Activated CD8-positive, alpha-beta memory T cell treated with anti-CD3 and anti-CD28 coated beads for 1 hour (primary cell): ENCODE measurements at places on chromosomes 4 and X.

GRCh38 chrX:16075087-16075486 is 48.3 kb upstream of the GRPR start:
- no peak for DNase-seq

- DNase-seq = no peak
These were observed 6.8 kb downstream of the ANXA5 start for GRCh38 chr4:121690001-121690400.

DNA sequence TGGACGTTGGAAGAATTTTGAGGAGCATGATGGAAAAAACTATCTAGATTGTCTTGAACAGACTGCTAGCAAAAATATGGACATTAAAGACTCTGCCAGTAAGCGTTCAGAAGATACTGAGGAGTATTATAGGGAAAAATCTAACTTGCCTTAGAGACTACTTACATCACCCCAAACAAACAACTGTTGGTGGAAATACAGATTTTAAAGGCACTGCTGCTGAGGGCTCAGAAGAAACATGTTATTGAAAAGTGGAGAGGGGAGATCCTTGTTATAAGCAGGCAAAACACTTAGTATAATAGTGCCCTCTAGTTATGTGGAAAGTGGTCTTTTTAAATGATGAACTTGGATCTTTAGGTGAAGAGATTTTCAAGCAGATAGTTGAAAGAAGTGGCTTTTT is 29.2 kb downstream of the MAD2L1 start:
- no peak for DNase-seq

DNA sequence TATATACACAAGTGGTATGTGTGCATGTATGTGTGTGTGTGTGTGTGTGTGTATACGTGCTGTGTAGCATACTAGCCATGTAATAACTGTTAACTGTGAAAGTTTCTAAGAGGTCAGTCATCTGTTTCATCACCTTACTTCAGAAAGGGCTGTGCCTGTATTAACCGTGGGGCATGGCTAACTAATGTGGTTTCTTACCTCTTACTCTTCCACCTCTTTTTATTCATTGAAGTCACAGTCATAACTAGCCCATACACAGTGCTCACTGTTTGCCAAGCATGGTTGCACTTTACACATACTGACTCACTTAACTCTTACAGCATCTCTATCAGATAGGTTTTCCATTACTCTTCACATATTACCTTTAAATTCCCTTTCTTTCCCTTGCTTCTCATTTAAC is 23.7 kb upstream of the LRAT start:
- DNase-seq = no peak

- no peak for DNase-seq
These were observed 46.1 kb upstream of the HCCS start for GRCh38 chrX:11064851-11065600.

DNA sequence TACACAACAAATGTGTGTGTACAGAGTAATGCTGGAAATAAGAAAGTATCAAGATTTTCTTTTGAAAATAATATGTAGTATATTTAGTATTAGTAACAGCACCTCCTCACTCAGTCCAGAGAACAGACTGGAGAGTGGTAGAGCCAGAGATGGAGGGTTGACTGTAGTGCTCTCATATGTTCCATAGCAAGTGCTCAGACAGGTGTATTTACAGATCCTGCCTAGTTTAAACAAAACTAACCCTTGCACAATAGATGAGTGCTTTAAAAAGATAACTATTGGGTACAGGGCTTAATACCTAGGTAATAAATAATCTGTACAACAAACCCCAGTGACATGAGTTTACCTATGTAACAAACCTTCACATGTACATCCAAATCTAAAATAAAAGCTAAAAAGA is 381.0 kb upstream of the EMCN start:
- no peak for DNase-seq

- DNase-seq = no peak
These were observed 198.6 kb upstream of the S100G start for GRCh38 chrX:16451334-16451733.

- no peak for DNase-seq
These were observed 14.3 kb upstream of the TDO2 start for GRCh38 chr4:155889031-155889793.

- no peak for DNase-seq
These were observed 510.6 kb upstream of the CNKSR2 start for GRCh38 chrX:20863649-20864048.

DNA sequence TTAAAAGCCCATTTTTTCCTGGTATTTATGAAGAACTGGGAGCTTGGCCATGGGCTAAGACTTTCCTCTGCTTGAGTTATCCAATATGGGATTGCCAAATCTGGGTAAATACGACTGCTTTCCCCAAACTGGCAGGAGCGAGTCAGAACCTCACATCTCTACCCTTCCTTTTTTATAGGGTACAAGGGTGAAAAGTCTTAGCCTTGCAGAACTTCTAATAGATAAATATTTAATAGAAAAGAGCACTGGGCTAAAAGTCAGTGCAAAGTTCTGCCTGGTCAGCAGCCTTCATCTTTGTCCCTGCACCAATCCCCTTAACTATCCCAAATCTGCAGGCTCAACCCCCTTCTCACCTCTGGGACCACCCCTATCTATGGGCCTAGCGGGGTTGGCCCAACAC is 61.6 kb upstream of the ACSL1 start:
- DNase-seq = no peak

- DNase-seq = no peak
These were observed 5.9 kb downstream of the ANXA10 start for GRCh38 chr4:168098248-168098717.

DNA sequence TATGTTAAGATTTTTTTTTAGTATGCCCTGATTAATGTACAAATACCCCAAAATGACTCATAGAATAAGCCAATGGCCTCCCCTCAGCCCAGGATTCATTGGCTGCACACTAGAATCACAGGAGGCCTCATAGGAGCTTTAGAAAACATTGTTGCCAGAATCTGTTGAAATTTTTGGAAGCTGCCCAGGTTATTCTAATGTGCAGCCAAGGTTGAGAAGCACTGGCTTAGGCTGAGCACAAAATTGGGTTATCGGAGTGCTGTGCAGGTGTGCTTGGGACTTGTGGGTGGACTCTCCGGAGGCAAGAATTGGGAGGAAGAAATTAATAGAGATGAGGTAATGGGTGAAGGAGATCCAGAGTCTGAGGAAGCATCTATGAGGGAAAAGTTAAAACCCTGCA is 41.3 kb upstream of the VCX start:
- DNase-seq = no peak

- DNase-seq = no peak
These were observed 9.9 kb upstream of the PRSS48 start for GRCh38 chr4:151267104-151267503.

GRCh38 chrX:153381684-153382532 is 19.2 kb downstream of the PNMA6E start:
- no peak for DNase-seq

DNA sequence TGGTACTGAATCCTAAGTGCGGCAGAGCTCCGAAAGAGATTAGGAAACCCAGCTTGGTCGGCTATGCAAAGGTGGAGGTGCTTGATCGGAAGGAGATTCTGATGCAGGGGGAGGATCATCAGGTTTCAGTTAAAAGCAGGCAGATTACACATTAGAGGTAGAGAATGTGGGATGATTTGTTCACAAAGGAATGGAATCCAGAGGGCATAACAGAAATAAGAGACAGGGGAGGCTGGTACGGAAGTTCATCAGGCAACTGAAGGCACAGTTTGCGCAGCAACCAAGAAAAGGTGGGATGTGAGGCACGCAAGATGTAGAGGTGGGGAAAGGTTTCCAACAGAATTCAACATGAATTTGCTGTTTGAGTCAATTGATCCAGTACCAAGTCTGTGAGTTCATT is 424 bp upstream of the ZNF330 start:
- DNase-seq = no peak

DNA sequence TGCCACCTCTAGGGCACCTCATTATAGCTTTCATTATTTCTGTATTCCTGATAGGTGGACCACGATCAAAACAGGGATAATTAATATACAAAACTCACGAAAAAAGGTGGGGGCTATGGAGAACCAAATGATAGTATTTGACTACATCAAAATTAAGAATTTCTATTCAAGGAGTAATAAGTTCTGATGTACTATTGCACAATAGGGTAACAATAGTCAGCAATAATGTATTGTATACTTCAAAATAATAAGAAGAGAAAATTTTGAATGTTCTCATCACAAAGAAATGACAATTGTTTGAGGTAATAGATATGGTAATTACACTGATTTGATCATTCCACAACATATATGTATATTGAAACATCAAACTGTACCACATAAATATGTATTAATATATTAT is 327.3 kb upstream of the TRAM1L1 start:
- DNase-seq = no peak

DNA sequence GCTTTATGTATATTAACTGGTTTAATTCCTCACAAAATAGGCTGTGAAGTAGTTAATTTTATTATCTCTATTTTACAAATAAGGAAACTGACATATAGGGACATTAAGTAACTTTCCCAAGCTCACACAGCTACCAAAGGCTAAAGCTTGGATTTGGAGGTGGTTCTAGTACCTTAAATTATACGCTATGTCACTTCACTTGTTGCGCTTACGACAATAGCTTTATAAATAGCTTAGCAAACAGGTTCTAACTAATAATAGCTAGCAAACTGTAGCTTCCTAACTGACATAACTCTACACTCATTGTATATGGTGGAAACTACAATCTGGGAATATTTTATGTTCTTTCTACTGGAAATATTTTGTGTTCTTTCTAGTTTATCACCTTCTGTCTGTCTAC is 666.4 kb upstream of the CPEB2 start:
- no peak for DNase-seq

DNA sequence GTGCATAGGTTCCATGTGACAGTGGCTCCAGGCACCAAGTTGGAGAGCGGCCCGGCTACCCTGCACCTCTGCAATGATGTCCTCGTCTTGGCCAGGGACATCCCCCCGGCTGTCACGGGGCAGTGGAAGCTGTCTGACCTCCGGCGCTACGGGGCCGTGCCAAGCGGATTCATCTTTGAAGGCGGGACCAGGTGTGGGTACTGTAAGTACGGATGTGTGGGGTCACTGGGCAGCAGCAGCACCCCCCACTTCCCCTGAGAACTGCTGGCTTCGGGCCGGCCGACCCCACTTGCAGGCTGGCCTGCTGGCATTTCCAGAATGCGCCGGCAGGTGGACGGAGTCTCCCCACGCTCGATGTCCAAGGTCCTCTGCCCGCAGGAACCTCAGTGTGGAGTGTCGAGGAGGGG is 13.2 kb downstream of the DOK7 start:
- DNase-seq = no peak

- no peak for DNase-seq
These were observed 167.8 kb downstream of the AFAP1 start for GRCh38 chr4:7771541-7772507.

GRCh38 chr4:38130884-38131283 is 170.7 kb downstream of the PTTG2 start:
- no peak for DNase-seq

DNA sequence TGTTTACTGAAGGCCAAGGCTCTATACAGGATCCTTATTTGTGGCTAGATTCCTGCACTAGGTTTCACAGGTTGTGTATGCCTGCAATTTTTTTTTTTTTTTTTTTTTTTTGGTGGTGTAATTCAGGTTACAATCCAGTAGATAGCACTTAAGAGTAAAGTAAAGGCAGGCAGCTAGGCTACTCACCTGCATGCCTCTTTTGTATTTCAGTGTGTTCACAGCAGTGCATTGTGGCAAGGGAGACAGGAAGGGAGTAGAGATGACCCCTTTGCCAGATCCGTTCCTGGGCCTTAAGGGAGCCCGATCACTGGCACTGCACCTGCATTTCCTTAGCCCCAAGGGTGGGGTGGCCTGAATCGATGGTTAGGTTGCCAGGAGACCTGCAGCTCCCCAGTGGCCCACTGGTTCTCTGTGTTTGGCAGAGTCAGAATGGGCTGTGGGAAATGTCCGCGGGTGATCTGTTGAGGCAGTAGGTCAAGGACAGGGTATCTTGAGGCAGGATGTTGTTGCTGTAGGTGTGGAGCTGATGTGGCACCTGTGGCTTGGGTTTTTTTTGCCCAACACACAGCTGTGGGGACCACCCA is 374.9 kb upstream of the AADAT start:
- no peak for DNase-seq

DNA sequence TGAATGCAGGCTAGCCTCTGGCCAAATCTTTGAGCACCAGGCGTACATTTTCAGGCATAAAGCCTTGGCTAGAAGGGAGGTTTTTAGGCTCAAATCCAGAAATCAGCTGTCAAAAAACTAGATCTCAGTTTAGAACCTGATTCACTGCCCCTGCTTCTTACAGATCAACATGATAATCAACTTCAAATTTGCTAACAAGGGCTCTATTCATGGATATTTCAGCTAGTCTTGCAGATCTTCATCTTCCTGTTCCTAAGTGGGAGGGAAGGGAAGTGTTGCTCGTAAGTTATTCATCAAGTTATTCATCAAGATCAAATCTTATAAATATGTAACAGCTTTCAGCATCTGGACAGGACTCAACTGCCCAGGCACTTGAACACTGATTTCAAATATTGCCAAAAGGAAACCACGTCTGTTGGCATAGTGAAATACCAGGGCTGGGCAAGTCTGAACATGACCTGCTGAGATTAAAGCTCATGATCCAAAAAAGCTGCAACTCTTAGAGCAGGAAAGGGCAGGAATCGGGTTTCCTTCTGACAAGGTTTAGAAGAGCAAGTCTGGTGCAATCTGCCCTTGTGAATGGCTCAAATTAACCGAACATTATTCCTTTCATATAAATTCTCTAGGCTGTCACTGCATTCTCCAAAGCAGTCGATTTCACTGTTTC is 200.3 kb downstream of the PDGFC start:
- no peak for DNase-seq

DNA sequence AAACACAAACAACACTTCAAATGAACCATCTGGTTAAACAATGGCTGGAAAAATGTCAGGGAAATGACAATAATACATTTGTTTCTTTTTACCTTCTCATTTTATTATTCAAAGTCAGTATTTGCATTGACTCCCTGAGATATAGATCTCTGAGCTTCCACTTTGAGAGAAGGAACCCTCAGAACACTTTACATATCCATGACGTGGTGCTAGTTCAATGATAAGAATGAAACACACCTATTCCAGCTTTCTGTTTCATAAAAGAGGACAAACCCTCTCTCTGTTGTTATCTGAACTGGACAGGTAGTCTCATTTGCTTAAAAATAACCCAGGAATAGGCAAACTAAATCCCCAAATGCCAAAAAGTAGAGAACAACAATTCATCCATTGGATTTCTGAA is 65.3 kb upstream of the CCSER1 start:
- no peak for DNase-seq

DNA sequence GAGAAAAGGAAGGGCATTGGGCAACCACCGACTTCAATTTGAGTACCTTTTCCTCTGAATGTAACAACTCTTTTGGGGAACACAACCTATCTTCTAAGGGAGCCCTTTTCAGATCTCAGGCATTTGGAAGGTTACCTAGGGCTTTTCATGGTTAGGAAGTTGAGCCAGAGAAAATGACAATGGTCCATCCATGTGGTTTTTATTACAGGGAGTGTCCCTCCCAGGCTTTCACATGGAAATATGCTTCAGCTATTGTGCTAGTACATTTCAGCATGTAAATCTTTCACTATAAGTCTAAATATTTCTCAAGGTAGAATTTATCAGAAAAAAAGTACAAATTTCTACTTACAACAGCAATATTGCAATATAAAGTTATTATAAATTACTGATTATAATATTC is 259.8 kb downstream of the IQCM start:
- no peak for DNase-seq

- DNase-seq = no peak
These were observed 615.6 kb downstream of the CENPC start for GRCh38 chr4:66929748-66930147.
